NCI-H82 (cell line): ENCODE measurements at places on chromosomes 3 and 15.

GRCh38 chr3:139312959-139313358 is 30.9 kb upstream of the MRPS22 start:
- DNase-seq: no peak

GRCh38 chr3:195752546-195753331 is 32.0 kb downstream of the MUC20 start:
- DNase-seq: no peak

- peak; percentile 40 for DNase-seq
Measured at GRCh38 chr3:108493862-108494261, 16.5 kb downstream of the MYH15 start.

- DNase-seq: no peak
Measured at GRCh38 chr3:175287361-175287963, 428.3 kb downstream of the NAALADL2 start.

- no peak for DNase-seq
Measured at GRCh38 chr3:196440696-196441095, 8.5 kb upstream of the UBXN7 start.

DNA sequence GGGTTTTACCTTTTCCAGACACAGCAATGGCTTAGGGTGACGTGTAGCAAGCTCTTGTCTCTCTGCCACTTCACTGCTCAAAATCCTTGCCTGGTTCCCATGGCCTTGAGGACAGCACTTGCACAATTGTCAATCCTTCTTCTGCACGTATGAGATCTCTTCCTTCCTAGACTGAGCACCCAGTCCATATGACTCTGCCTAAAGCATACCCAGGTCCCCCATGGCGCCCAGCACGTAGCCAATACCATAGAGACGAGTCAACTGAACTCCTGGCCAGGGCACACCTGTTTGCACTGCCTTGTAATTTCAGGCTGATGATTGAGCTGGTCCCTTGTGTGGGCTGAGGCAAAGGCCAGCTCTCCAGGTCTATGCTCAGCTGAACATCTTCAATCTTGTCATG is 23.3 kb downstream of the SCN5A start:
- no peak for DNase-seq

GRCh38 chr3:145243875-145244274 is 917.1 kb downstream of the PLOD2 start:
- no peak for DNase-seq

GRCh38 chr15:65096481-65097385 is 18.3 kb downstream of the UBAP1L start:
- DNase-seq: peak; percentile 69

- no peak for DNase-seq
Measured at GRCh38 chr15:40918146-40918798, 10.9 kb upstream of the DLL4 start.

- DNase-seq: no peak
Measured at GRCh38 chr3:10245081-10245712, 3.1 kb upstream of the TATDN2 start.

GRCh38 chr3:7847021-7847420 is 654.6 kb upstream of the LMCD1 start:
- DNase-seq: no peak

DNA sequence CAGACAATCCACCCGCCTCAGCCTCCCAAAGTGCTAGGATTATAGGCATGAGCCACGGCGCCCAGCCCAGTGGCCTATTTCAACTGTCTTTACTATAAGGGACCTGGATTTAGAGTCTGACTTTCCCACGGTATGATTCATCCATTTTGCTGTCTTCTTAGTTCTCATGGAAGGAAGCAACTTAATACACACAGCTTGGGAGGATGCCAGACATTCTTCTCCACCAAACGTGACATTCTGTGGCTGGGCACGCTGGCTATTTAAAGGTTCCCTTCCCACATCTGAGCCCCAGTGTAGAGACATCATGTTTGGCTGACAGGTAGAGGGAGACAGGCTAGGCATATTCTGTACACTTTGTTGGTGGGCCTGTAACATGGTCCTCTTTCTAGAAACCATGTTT is 26.2 kb downstream of the FAM43A start:
- DNase-seq: no peak

DNA sequence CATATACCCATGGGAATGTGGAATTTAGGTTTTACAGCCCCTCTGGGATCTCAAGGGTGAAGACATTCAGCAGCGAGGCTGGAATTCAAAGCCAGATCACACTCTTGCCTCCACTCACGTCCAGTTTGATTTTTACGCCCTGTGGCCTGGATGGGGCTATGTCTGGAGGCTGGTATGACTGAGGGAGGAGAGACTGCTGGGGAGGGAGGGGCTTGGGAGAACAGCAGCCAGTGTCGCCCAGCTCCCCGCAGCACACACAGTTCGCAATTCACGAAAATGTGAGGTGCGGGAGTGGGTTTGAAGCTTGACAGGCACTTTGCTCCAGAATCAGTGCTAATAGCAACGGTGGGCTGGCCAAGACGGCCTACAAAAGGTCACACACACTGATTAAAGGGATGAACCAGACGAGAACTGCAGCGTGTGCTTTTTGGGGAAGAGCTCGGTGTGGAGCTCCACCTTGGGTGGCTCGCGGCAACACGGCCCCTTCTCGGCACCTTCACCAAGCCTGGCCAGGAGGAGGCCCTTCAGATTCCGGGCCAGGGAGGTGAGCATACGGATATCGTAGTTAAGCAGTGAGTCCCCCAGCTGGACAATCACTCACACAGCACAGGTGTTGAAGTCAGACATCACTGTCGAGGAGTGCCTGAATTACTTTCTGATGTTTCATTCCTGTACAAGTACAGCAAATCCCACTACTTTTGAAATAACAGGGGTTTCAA is 16.4 kb downstream of the EHD4 start:
- DNase-seq: peak; percentile 18

- DNase-seq: no peak
Measured at GRCh38 chr3:47004369-47005211, 25.1 kb downstream of the NBEAL2 start.

DNA sequence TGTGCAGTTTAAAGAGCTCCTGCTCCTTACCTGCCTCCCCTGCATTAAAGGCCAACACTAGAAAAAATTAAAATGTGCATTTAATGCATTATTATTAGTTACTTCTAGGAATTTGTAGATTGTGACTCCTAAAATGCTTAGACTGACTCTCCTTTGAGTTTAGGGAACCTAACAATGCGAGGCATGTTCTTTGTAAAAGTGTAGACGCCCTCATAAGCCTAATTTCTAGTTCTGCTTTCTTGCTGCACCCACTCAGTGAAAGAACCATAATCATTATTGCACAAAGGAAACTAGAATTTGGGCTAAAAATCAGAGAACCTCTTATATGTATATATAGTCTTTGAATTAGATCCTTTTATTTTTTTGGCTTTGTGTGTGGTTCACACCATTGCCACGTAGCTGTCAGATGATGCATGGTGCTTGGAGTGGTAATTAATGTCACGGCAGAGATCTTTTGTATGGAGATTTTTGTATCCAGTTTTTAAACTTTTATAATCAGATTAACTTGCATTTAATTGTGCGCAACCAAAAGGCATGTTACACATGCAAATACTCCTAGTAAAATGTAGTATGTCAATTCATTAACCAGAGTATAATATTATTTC is 710 bp downstream of the ABHD10 start:
- peak; percentile 54 for DNase-seq

DNA sequence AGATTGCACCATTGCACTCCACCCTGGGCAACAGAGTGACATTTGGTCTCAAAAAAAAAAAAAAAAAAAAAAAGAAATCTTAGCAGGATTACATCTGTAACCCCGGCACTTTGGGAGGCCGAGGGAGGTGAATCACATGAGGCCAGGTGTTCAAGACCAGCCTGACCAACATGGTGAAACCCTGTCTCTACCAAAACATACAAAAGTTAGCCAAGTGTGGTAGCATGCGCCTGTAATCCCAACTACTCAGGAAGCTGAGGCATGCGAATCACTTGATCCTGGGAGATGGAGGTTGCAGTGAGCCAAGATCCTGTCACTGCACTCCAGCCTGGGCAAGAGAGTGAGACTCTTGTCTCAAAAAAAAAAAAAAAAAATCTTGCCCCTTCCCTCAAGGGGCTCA is 40.4 kb downstream of the LIPC start:
- DNase-seq: no peak

- DNase-seq: no peak
Measured at GRCh38 chr3:2599471-2599870, 500.8 kb downstream of the CNTN4 start.

DNA sequence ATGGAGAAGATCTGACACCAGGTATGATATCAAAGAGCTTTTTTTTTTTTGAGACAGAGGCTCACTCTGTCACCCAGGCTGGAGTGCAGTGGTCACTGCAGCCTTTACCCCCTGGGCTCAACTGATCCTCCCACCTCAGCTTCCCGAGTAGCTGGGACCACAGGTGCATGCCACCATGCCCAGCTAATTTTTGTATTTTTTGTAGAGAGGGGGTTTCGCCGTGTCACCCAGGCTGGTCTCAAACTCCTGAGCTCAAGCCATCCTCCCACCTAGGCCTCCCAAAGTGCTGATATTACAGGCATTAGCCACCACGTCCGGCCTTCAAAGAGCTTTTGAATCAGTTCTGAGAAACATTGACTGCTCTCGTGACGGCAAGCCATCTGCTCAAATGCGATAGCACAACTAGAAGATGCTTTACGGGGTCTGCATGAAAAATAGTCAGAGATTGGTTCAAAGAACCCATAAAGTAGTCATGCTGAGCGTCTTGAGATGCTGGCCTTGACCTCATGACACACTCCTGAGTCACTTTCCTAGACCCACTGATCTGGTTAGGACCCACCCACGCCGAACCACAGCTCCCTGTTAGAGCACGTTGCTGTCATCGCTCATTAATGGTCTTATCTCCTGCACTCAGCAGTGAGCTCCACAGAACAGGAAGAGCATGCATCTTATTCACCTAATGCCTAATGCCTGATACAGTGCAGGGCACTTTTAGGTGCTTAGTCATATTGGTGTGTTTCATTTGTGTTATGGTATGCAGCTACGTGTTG is 57.0 kb upstream of the NR2F2 start:
- DNase-seq: no peak

GRCh38 chr3:146142757-146143156 is 18.2 kb downstream of the PLOD2 start:
- DNase-seq: no peak

DNA sequence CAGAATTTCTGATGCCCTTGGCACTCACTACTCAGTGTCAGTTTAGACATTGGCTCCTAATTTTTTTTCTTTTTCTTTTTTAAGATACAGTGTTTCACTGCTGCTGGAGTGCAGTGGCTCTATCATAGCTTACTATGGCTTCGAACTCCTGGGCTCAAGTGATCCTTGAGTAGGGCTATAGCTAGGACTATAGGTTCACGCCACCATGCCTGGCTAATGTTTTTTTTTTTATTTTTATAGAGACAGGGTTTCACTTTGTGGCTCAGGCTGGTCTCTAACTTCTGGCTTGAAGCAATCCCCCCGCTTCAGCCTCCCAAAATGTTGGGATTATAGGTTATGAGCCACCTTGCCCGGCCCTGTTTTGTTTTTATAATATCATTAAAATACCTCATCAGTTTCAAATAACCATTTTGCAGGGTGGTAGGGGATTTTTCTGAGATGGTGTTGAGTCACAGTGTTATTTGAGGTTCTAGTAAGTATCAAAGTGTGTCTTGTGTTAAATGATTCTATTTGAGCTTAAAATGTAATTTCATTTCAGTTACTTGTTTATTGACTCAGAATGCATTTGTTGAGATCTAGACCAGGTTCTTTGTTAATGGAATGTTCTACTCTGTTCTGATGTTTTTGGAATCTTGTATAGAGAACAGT is 7.0 kb downstream of the FNDC3B start:
- no peak for DNase-seq

DNA sequence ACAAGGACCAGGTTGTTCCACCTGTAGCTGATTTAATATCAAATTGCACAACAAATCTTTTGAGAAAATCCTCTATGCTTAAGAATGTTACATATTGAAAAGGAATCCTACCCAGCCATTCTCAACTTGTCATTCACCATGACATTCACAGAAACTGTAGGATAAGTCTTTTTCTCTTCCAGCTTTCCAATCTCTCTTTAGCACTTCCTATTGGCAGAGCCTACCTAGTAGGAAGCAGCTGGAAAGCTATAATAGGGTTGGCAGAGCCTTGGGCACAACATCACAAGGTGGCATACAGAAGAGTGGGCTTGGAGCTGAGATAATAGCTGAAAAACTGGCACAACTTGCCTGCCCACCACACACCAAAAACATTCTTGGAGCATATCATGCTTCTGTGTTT is 67.3 kb upstream of the NUDT16 start:
- DNase-seq: no peak

- no peak for DNase-seq
Measured at GRCh38 chr3:48597408-48597800, 2.3 kb upstream of the COL7A1 start.

- no peak for DNase-seq
Measured at GRCh38 chr15:61946778-61947177, 113.5 kb downstream of the VPS13C start.

DNA sequence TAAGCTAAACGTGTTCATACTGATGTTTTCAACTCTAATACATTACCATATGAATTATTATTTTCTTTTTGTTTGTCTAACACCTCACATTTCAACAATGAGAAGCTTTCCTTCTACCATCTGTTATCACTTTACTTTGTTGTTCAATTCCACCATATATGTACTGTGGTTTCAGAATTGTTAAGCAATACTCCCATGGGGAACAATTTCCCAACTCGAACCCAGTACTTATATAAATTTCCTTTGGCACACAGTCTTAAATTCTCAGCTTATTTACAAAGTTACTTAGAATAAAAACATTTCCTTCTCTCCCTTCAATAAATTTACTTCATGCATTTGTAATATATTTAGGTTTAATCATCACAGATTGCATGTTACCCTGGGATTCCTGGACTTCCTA is 1764.4 kb downstream of the OTOL1 start:
- no peak for DNase-seq

GRCh38 chr3:123587401-123587800 is 2.5 kb upstream of the HACD2 start:
- DNase-seq: no peak

- DNase-seq: no peak
Measured at GRCh38 chr3:46908294-46908985, 30.9 kb downstream of the PTH1R start.

- DNase-seq: no peak
Measured at GRCh38 chr3:168090306-168091085, 5.2 kb downstream of the GOLIM4 start.
